ENCODE measurements at places on chromosomes 1 and 21.

GRCh38 chr1:39335216-39335615 lies 130.7 kb downstream of the MACF1 start:
- no peak for DNase-seq

DNA sequence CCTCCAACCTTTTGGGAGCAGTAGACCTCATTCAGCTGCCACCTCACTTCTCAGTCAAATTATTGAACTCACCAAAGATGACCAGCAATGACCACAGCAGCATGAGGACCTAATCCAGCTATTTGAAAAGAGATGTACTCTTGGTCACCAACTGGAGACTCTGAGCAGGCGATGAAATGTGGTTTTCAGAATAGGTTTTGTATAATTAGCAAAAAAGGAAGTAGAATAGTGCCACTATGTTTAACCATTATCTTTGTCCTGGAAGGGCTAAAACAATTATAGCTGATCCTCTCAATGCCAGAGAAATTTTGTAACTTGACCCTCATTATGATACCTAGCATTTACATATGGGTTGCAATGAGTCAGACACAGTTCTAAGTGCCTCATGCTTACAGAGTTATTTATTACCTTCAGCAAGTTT lies at the start of gene FCRL2:
FCRL2 (minus strand) TSS at position 162 of the 421 bp plus-strand sequence; CDS start at position 103, 59 bp downstream.
- no peak for DNase-seq

DNA sequence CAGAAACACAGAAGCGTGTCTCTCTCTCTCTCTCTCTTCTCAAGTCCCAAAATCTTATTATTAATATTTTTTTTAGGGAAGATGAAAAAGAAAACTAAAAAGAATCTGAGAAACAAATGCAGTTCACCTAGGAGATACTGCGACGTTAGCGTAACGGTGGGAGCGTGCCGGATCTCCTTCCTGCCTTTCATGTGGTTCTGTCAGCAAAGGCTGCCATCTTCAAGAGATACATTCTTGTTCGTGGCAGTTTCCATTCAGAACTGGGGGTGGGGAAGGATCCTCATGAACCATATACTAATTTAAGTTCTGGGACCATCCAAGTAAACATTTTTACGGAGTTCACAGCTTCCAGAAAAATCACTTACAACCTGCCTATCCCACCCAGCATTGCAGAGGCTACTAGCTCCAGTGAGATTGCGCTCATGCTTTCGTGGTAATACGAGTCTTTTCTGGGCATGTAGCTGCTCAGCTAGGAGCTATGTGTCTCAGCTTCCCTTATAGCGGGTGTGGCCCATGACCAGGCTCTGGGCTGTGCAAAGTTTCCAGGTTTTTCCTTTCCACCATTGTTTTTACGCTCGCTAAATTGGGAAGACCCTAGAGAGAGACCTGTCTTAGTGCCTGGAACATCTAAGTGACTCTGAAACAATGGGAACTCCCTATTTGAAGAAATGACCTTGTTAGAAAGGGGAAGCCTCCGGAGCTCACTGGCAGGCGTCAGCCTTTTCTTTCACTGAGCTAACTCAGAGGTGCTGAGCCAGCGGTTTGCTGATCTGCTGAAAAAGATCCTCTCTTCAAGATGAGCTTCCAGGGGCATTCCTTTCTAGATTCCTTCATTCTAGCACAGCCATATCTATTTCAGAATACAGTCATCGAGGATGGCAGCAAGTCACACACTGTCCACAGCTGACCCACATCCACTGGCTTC lies 17.3 kb downstream of the SLAMF1 start:
- DNase-seq, result peak; percentile 2

- DNase-seq, result no peak
These were observed 28.6 kb upstream of the PARP1 start for GRCh38 chr1:226436472-226436854.

DNA sequence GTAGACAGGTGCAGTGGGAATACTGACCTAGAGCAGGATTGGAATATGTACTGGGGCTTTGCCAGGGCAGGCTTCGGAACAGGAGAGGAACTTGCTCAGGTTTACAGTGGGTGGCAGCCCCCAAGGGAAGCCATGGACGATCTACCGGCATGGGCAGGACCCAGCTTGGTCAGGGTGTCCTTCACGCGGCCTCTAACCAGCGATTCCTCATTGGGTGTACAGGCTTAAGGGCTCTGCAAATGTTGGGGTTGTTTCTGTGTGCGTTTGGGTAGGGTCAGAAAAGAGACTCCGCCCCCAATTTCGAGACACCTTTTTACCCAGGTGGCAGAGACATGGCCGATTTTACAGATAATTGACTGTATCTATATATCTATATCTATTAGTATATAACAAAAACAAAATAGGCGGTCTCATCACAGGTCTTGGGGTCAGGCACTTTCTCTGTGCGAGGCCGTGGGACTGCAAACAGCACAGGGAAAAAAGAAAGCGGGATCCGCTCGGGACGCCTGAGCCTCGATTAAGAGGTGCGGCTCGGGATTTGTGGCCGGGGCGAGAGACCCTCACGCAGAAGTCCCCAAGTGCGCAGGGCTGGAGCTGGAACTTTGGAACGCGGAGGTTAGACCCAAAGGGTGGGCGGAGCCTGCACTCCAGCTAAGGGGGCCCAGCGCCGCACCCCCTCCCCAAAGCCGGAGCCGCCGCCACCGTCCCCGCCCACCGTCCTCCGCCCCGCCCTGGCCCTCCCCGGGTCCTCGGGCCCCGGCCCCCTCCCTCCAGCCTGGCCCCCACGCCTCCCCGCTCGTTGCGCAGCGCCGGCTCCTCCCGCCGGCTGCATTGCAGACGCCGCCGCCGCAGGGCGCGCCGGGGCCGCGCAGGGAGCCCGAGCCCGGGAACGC lies 67.5 kb upstream of the VAMP3 start:
- no peak for DNase-seq

DNA sequence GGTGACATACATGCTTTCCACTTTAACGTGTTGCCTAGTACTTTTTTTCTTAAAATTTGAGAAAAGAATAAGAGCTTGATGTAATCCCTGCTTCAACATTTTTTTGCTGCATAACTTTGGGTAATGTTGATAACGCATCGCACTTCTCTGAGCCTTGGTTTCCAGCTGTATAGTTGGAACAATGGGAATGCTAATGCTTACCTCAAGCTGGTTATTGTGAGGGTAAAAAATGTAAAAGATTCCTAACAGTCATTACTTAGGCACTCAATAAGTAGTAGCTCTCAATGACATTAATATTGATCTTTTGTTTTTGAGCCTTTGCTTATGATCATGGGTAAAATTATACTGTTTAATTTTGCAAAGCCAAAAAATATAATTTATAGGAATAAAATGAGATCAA lies 683.3 kb upstream of the CXADR start:
- no peak for DNase-seq

DNA sequence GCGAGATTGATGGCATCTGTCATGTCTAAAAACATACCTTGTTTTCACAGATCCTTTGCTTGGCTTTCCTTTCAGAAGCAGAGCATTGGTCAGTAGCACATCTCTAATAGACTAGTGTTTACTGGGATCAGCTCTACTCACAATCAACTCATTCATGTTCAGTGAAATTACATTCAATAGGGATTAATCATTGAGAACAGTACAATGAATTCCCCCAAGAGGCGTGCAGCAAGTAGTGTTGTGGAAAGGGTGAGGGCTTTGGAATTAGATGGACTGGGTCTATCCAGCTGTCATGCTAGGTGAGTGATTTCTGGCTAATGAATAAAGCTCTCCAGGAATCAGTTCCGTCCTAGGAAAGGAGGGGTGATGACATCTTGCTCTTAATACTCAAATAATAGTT lies 155.2 kb upstream of the COA6 start:
- no peak for DNase-seq

- DNase-seq, result no peak
These were observed 43.2 kb upstream of the ST6GALNAC5 start for GRCh38 chr1:76824106-76824505.

- no peak for DNase-seq
These were observed 418.8 kb downstream of the DISC1 start for GRCh38 chr1:232045139-232045994.

DNA sequence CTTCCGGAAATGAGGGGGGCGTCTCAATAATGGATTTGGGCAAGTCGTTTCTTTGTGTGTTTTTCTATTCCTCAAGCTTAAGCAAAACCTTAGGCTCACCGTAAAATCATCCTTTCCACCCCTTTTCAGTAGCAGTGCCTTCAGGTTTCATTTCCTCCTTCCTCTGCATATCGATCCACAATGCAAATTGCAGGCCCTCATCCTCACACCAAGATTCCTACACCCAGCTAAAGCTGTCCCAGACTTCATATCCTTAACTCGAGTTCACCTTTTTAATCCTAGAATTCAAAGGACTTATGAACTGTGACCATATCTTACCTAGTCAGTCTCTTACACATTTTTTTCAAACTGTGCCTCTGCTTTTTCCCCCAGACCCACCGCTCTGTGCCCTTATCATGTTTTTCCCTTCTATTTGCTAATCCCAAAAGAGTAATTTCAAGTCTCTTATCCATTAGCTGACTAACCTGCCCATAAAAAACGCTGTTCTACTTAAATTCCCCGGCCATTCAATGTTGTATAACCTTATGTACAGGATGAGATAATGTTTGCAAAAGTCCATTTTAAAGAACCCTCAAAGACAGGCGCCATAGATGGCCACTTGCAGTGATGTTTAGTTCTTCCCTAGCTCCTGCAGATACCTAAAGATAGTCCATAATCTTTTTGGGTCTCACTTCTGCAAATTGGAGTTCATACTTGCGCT lies 1.5 kb downstream of the AKIRIN1 start:
- DNase-seq, result no peak

- DNase-seq, result no peak
These were observed 5.6 kb downstream of the TMEM234 start for GRCh38 chr1:32216566-32216965.

- DNase-seq, result no peak
These were observed 570.2 kb downstream of the DPYD start for GRCh38 chr1:97350662-97351061.

DNA sequence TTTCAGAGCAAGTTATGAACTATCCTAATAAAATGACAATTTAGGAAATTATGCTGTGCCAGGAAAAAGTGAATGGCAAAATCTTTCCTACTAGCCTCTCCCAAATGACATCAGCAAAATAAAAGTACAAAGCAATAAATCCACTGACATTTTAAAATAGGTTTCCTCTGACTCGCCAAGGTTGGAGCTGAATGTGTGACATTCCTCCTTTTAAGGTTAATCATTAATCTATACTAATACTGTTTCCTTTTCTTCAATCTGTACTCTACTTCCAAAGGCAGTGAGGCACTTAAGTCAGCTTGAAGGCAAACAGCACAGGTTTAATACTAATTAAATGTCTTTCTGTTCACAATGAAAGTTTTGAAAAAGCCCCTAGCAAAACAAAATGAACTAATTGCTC lies 15.7 kb downstream of the RNF19B start:
- DNase-seq, result no peak

DNA sequence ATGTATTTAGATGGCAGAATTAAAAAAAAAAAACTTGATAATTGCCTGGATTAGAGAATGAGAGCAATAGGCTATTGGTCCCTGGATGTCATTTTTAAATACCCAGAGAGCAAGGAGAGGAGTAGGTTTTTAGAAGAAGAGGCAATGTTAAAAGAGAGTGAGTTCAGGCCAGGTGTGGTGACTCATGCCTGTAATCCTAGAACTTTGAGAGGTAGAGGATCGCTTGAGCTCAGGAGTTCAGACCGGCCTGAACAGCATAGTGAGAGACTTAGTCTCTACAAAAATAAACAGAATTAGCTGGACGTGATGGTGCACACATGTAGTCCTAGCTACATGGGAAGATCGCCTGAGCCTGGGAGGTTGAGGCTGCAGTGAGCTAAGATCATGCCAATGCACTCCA lies 15.9 kb upstream of the MUTYH start:
- DNase-seq, result no peak

DNA sequence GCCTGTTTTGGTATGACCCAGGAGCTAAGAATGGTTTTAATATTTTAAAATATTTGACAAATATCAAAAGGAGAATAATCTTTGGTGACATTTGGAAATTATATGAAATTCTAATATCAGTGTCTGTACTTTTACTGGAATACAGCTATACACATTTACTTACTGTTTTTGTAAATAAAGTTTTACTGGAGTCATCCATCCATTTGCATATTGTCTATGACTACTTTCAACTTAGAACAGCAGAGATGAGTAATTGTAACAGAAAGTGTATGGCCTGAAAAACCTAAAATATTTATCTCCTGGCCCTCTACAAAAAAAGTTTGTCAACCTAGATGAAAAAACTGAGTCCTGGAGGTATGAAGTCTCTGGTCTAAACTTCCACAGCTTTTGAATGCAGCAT lies 5.8 kb upstream of the MAP3K7CL start:
- no peak for DNase-seq

- no peak for DNase-seq
These were observed 62.4 kb downstream of the SLC22A15 start for GRCh38 chr1:116038679-116039078.

DNA sequence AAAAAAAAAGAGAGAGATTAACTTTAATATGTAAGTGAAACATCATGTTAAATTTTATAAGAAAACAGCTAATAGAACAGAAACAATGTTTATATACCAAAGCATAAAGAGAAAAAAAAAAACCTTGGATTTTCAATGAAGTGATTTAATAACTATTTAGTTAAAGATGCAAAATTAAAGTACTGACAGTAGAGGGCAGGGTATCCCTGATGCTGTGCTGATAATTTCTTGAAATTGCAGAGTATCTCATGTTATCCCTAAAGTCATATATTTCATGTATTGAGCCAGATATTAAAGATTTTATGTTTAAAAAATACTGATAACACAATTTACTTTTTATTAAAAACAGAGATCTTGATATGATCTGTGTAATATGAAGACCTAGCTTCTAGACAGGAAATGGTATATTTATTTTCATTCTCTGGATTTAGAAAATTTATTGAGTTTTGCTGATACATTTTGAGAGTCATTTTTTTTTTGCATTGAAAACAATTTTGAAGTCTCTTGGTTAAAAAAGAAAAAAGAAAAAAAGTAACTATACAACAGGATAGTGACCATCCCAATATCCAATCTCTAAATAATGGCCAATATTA lies 273.2 kb downstream of the USP25 start:
- DNase-seq, result no peak

DNA sequence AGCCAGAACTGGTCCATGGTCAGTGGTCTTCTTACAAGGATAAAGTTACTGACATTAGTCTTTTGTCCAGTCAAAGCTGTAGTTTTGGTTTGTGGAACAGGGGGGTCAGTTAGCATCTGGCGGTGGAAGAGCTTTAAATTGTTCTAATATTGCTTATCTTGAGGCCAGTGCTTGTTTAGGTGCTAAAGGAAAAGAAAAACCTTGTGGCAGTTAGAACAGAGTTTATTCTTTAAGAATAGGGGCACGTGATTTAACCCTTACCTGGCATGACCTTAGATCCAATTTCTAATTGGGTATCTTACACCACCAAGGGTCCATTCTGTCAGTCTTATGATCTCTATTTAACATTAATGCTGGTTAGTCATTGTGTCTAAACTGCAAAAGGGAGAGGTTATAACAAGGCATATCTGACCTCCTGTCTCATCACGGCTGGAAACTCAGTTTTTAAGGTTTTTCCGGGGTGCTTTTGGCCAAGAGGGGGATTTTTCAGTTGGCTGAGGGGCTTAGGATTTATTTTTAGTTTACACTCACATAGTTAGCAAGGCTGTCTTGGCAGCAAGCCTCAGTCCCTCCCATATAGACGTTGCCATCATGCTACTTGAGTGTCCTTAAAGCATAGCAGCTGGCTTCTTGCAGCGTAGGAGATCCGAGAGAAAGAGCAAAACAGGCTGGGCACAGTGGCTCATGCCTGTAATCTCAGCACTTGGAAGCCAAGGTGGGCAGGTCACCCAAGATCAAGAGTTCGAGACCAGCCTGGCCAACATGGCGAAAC lies 60.1 kb upstream of the FAM89A start:
- no peak for DNase-seq

Data from anterior cingulate cortex (tissue), 58 donors.